T1000 (cell line): ENCODE measurements at places on chromosomes 3 and 15.

- DNase-seq = no peak
Observed at GRCh38 chr3:12984023-12984823, 89.0 kb downstream of the IQSEC1 start.

GRCh38 chr3:33441225-33441976, 1.2 kb upstream of the UBP1 start:
- DNase-seq = no peak

GRCh38 chr3:134393074-134393473, 18.8 kb upstream of the AMOTL2 start:
- DNase-seq = no peak

DNA sequence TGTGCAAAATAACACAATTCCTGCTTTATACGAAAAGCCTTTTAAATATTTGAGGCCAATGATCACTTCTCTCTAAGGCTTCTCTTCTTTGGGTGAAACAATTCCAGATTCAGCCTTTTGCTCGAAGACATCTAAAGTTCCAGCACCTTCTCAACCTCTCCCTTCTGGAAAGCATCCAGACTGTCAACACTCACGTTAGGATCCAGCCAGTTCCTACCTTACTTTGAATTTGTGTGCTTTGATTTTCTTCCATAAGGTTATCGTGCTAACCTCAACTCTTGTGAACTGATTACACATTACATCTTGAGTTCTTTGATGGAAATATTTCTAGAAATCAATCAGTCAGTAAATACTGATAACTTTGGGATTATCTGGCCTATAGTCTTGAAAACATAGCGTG, 125.3 kb upstream of the ETV5 start:
- no peak for DNase-seq

- no peak for DNase-seq
Observed at GRCh38 chr3:141476033-141476432, 10.8 kb upstream of the RASA2 start.

- DNase-seq = no peak
Observed at GRCh38 chr15:59993950-59994401, 10.1 kb upstream of the FOXB1 start.

DNA sequence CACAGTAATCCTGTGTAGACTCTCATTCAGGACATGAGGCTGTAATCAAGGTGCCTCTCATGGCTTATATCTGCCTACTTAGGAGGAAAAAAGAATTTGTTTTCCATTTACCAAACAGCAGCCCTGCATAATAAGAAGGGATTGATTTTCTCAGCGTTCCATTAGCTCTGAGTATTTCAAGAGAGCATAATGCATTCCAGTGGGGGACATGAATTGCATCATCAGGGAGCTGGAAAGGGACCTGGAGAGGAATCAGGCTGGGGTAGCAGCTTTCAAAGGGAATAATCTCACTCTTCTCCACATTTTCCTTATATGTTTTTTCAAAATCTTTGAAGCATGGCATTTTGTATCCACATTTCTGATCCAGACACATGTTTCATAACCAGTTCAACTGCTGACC, 150.6 kb upstream of the ANKRD28 start:
- DNase-seq = no peak

DNA sequence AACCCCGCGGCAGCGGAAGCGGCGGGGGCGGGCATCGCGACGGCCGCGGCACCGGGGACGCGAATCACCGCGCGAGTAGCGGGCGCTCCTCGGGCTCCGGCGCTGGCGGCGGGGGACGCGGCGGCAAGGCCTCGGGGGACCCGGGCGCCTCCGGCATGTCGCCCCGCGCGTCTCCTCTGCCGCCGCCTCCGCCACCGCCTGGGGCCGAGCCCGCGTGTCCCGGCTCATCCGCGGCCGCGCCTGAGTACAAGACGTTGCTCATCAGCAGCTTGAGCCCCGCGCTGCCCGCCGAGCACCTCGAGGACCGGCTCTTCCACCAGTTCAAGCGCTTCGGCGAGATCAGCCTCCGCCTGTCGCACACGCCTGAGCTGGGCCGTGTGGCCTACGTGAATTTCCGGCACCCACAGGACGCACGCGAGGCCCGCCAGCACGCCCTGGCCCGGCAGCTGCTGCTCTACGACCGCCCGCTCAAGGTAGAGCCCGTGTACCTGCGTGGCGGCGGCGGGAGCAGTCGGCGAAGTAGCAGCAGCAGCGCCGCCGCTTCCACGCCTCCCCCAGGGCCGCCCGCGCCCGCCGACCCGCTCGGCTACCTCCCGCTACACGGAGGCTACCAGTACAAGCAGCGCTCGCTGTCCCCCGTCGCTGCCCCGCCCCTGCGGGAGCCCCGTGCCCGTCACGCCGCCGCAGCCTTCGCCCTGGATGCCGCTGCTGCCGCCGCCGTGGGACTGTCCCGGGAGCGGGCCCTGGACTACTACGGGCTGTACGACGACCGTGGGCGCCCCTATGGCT, 675 bp downstream of the RBM15B start:
- DNase-seq = no peak

DNA sequence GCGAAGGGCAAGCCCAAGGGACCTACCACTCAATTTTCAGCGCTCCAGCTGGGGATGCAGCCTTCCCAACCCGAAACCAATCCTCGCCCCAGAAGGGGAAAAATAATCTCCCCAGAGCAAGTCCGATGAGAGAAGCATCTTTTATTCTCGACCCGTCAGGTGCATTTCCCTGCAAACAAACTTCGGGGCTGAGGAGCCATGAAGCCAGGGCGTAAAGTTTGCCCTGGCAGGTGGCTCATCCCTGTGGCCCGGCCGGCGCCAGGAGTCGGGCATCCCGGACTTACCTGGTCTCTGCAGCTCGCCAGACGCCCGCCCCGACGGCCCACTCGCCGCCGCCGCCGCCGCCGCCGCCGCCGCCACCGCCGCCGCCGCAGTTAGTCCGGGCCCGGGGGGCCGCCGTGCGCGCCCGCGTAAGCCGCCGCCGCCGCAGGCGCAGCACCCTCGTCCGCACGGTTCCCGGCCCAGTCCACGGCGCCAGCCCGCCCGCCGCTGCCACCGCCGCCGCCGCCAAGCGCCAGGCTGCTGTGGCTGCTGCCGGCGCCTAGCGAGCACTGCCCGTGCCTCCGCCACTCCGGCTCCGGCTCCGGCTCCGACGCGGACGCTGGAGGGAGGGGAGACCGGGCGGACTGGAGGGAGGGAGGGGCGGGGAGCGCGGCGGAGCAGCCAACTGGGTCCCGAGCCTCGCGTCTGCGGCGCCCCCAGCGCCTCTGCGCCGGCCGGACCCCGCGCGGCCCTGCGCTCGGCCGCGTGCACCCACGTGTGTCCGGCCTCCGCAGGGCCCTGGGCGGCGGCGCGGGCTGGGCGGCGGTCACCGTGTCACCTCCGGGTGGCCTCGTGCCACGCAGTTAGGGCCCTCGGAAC, at the start of gene CNTN3:
Gene CNTN3 (minus strand): TSS at position 553 of the 861 bp plus-strand sequence. CDS start 93,547 bp downstream, outside the sequence.
- no peak for DNase-seq

- DNase-seq = no peak
Observed at GRCh38 chr3:40055361-40055760, 246.0 kb downstream of the MYRIP start.

DNA sequence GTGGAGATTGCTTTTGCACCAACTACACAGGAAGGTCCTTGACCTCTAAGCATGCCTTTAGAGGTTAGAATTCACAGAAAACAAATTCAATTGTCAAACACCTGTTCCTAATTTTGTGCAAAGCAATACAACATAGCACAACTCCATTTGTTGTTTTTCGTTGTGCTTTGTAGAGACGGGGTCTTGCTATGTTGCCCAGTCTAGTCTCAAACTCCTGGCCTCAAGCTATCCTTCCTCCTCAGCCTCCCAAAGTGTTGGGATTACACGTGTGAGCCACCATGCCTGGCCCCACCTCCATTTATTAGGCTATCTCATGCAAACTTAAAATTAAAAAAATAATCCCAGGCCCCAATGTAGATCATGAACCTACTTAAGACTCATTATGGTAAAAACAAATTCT, 6.0 kb downstream of the NCBP2 start:
- DNase-seq = no peak

DNA sequence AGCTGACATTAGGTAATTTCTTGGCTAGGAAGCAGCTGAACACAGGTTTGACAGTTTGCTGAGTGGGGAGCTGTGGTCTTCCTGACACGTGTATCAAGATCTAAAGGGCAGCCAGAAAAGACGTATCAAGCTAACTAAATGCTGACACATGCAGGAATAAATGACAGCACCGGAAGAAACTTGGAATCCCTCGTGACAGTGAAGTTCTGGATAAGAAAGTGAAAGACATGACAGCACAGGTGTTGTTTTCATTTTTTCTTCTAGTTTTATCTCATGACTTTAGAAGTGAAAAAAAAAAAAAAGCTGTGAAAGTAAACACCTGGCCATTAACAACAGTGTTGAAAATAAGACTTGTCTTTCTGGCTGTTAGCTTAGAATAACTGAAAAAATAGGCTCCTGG, 48.7 kb downstream of the FGF7 start:
- no peak for DNase-seq

GRCh38 chr3:10575601-10576160, 70.3 kb upstream of the ATP2B2 start:
- no peak for DNase-seq

DNA sequence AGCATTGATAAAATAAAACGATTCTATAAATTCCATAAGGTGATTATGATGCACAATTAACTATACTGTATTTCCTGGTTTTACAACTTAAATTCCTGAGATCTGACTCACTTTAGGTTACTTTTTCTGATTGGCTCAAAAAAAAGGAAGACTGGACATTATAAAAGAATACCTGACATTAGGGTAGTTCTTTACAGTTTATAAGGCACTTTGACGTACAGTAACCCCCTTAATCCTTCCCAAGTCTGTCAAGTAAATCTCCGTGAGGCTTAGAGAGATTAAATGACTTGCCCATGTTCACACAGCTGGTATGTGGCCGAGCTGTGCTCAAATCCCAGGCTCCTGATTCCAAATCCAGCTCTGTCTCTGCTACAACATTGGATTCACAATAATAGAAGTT, 1.0 kb upstream of the SLTM start:
- DNase-seq = no peak

GRCh38 chr3:56787258-56787775, 14.4 kb downstream of the ARHGEF3 start:
- no peak for DNase-seq

- no peak for DNase-seq
Observed at GRCh38 chr15:33032053-33032452, 162.5 kb downstream of the FMN1 start.

DNA sequence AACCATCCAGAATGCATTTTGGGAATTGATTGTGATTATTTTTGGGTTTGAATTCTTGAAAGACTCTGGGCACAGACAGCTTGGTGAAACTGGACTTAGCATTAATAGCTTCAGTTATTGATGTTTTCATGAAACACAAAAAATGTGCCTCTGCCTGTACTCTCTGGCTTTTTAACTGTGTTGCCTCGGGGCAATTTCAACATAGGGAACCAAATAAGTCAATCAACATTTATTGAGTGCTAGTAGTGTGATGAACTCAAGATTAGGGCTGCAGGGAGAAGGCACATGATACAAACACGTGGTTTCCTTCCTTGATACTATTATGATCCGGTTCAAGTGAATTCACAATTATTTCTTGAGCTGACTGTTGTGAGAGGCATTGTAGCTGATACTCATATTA, 50.8 kb downstream of the UNC13C start:
- no peak for DNase-seq

DNA sequence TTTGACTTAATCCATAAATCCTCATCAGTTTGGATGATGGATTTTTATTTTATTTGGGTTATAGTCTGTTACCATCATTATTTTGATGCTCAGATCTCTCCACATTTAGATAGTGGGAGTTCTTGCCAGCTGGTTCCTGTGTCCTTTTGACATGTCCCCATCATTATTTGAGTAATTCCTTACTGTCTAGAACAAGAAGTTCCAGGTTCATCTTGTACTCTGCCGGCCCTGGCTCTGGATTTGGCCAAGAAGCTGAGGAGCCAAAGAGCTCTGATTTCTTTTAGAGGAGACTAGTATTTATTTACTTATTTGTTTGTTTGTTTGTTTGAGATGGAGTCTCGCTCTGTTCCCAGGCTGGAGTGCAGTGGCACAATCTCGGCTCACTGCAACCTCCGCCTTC, 54.3 kb downstream of the PTPRG start:
- DNase-seq = no peak
